ENCODE measurements at places on chromosomes 4 and X. TPM values are rescaled to one million over a fixed set of nuclear protein-coding genes. Genes with fewer than 3 reads are reported as not detected.
A peak's percentile ranks its signal among the peaks of the same experiment; 100 is the strongest.

DNA sequence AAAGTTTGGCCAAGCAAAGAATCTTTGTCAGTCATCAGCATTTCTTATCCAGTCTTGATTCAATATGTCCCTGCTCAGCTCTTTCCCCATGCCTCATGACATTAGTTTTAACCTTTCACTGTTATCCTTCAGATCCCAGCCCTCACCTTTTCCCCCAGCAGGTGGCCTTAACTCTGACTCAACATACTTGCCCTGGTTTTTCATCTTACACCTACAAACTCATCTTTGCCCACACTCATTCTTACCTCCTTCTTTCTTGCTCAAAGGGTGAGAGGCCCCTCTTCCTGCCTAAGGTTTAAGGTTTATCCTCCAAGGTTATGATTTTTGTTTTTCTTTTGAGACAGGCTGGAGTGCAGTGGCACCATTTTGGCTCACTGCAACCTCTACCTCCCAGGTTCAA lies 10.6 kb upstream of the ANXA5 start:
- peaks cover 5% of the 10 kb centered on the region for H3K4me1 ChIP-seq
- H3K27ac ChIP-seq: no peak overlapping the region
- H3K36me3 ChIP-seq: no peaks in the 10 kb centered on the region
- H3K27me3 ChIP-seq: no peaks in the 10 kb centered on the region
- no peak overlapping the region for H3K4me3 ChIP-seq
- no peak for DNase-seq

DNA sequence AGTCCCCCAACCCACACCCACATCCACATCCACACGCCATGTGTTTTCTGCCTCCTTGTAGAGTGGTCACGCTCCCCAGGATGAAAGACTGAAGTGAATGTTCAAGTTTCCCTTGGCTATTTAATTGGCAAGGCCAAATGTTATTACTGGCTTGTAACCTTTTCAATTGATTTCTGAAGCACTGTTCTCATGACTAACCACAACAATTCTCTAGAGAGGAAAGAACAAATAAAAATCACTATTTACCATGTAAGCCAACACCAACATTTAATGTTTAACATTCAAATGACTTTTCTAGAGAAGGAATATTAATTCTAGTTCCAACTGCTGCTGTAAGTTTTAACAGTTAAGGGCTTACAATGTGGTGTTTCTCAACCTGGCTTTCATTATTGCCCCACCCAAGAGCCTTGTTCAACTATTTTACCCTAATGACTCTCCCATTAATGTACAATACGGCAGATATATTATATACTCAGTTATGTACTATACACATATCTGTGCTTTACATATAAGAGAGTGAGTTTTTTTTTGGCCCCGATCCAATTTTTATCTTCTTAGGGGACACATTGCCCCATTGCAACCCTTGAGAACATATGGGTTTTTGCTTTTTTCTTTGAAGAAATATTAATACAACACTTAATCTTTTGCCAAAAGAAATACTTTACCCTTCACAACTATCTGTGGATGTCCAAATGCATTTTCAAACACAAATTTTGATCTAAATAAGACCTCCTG lies 46.5 kb downstream of the RELL1 start:
- H3K4me1 ChIP-seq: no peaks in the 10 kb centered on the region
- no peak overlapping the region for H3K4me3 ChIP-seq
- no peak overlapping the region for H3K27ac ChIP-seq
- no peaks in the 10 kb centered on the region for H3K36me3 ChIP-seq
- DNase-seq: no peak

DNA sequence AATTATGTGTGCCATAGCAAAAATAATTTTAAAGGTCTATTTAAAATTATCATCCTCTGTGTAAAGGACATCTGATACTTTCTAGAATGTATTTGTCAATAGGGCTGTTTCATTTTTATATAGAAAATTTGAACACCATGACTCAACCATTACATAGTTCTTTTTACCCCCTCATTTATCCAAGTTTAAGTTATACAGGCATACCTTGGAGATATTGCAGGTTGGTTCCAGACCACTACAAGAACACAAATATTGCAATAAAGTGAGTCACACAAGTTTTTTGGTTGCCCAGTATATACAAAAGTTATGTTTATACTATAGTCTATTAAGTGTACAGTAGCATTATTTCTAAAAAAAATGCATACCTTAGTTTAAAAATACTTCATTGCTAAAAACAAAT lies 130.4 kb downstream of the MSL3 start:
- no peak for DNase-seq
- H3K36me3 ChIP-seq: no peaks in the 10 kb centered on the region
- no peak overlapping the region for H3K4me3 ChIP-seq
- H3K27ac ChIP-seq: no peak overlapping the region
- H3K4me1 ChIP-seq: no peaks in the 10 kb centered on the region
- no peaks in the 10 kb centered on the region for H3K27me3 ChIP-seq

DNA sequence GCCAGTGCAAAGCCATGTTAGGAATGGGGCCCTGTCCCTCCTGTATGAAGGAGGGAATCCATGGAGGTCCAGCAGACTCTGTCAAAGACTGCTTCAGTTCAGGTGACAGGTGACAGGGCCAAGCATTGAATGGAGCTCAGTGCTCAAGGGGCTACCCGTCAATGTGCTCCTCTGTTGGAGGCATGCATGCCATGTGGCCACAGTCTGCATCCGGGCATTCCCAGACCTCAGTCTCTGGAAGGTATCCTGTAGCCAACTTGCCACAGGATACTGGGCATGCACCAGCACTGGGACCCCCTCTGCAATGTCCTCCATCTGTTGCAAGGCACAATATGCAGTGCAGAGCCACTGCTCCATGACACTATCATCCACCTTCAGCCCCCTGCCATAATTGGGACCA lies 136.1 kb upstream of the GATB start:
- DNase-seq: no peak
- H3K36me3 ChIP-seq: no peaks in the 10 kb centered on the region
- no peaks in the 10 kb centered on the region for H3K27me3 ChIP-seq
- H3K4me1 ChIP-seq: no peaks in the 10 kb centered on the region

GRCh38 chr4:83282049-83282535 lies 2.5 kb downstream of the COQ2 start:
- H3K4me3 ChIP-seq: no peak overlapping the region
- no peaks in the 10 kb centered on the region for H3K27me3 ChIP-seq
- no peaks in the 10 kb centered on the region for H3K4me1 ChIP-seq
- H3K27ac ChIP-seq: no peak overlapping the region
- DNase-seq: peak; percentile 76
- no peaks in the 10 kb centered on the region for H3K36me3 ChIP-seq

DNA sequence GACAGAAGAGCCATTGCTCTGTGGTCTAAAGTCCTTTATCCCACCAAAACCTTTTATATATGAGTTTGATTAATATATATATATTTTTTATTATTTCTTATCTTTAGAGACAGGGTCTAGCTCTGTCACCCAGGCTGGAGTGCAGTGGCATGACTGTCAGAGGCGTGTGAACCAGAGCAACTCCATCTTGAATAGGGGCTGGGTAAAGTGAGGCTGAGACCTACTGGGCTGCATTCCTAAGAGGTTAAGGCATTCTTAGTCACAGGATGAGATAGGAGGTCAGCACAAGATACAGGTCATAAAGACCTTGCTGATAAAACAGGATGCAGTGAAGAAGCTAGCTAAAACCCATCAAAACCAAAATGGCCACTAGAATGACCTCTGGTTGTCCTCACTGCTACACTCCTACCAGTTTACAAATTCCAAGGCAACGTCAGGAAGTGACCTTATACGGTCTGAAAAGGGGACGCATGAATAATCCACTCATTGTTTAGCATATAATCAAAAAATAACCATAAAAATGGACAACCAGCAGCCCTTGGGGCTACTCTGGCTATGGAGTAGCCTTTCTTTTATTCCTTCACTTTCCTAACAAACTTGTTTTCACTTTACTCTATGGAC lies 10.5 kb downstream of the TBCK start:
- no peak for DNase-seq
- peak overlapping the region; percentile 25 for H3K27ac ChIP-seq
- no peak overlapping the region for H3K4me3 ChIP-seq
- H3K4me1 ChIP-seq: peaks cover 12% of the 10 kb centered on the region
- H3K27me3 ChIP-seq: no peaks in the 10 kb centered on the region

DNA sequence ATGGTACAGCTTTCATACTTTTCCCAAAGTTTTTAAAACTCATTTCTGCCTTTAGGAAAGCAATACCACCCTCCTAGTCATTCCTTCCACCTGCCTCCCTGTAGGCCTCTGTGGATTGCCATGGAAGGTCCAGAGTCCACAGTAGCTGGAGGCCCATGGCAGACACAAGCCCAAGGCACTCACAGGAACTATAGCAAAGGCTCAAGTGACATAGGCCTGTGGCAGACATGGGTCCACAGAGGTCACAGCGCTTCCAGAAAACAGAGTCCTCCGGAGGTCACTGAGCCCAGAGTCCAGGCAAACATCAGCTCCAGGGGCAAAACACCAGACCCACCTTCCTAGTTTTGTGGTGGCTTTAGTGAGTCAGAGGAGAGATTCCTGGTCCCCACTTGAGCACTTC lies 147.6 kb upstream of the ATP6AP2 start:
- H3K27me3 ChIP-seq: no peaks in the 10 kb centered on the region
- no peak overlapping the region for H3K27ac ChIP-seq
- no peak overlapping the region for H3K4me3 ChIP-seq
- peaks cover 6% of the 10 kb centered on the region for H3K4me1 ChIP-seq

COL25A1 gene
- 3.9 TPM for total RNA-seq

- H3K4me1 ChIP-seq: peaks cover 11% of the 10 kb centered on the region
- no peak overlapping the region for H3K27ac ChIP-seq
- no peaks in the 10 kb centered on the region for H3K36me3 ChIP-seq
- no peaks in the 10 kb centered on the region for H3K27me3 ChIP-seq
- DNase-seq: no peak
These were observed 46.0 kb upstream of the TMPRSS11E start for GRCh38 chr4:68401231-68401630.

DNA sequence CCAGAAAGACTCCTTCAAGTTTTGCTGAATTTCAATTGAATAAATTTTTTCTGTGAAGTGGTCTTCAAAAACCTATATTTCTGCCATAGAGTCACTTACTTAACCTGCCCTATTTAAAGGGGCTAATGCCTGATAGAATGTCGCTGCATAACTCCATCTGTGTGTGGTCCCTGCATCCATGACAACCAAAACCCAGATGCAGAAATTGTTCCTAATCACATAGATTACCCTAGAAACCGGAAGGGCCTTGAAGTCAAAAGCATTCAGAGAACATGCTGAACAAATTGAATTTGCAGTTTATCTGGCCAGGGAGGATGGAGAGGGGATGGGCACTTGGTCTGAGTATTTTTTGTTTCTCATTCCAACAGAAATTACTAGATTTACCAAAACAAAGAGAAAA lies 1.5 kb upstream of the PARM1 start:
- peak overlapping the region; percentile 28 for H3K27ac ChIP-seq
- peaks cover 3% of the 10 kb centered on the region for H3K4me1 ChIP-seq
- peaks cover 20% of the 10 kb centered on the region for H3K27me3 ChIP-seq

- peaks cover 13% of the 10 kb centered on the region for H3K4me1 ChIP-seq
- no peaks in the 10 kb centered on the region for H3K36me3 ChIP-seq
- no peak overlapping the region for H3K27ac ChIP-seq
- DNase-seq: peak; percentile 85
These were observed 63.6 kb downstream of the SPINK2 start for GRCh38 chr4:56757821-56758411.

GRCh38 chr4:144411700-144412099 lies 234.3 kb upstream of the HHIP start:
- no peak overlapping the region for H3K4me3 ChIP-seq
- no peaks in the 10 kb centered on the region for H3K36me3 ChIP-seq
- no peak for DNase-seq
- H3K27ac ChIP-seq: no peak overlapping the region

ASB9 gene
- total RNA-seq: 0.54 TPM

DNA sequence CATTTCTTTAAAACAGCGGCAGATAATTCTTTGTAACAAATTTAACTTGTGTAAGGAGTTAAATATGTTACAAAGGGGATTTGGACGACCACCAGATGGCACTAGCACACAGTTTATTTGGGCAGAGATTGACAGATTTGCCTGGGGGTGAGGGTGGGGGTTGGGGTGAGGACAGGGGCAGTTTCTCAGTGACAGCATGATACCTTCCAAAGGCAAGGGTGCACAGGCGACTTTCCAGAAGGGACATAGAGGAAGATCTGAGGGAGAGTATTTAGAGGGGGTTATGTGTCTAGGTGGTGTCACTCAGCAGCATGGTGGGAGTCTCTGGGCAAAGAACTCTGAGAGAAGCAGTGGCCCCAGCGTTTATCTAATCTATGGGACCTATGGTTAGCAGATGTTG lies 9.6 kb upstream of the TMA16 start:
- peaks cover 11% of the 10 kb centered on the region for H3K4me1 ChIP-seq
- peak overlapping the region; percentile 5 for H3K27ac ChIP-seq
- no peaks in the 10 kb centered on the region for H3K27me3 ChIP-seq

HEPH gene
- total RNA-seq: 137 TPM

SUPT20HL2 gene
- 0.12 TPM for total RNA-seq

FGF2 gene
- total RNA-seq: 3.2 TPM

GRCh38 chr4:113979148-113979904 lies at the start of gene ARSJ:
Gene ARSJ (minus strand): TSS chr4:113979647. CDS start chr4:113978834, 813 bp downstream.
- H3K4me3 ChIP-seq: peak within 1 kb of the TSS; percentile 41
- H3K27me3 ChIP-seq: peaks cover 69% of the 10 kb centered on the region
- H3K36me3 ChIP-seq: no peaks in the 10 kb centered on the region
- DNase-seq: peak; percentile 73
- no peak within 1 kb of the TSS for H3K27ac ChIP-seq
